ENCODE measurements at places on chromosomes 5 and 9.

DNA sequence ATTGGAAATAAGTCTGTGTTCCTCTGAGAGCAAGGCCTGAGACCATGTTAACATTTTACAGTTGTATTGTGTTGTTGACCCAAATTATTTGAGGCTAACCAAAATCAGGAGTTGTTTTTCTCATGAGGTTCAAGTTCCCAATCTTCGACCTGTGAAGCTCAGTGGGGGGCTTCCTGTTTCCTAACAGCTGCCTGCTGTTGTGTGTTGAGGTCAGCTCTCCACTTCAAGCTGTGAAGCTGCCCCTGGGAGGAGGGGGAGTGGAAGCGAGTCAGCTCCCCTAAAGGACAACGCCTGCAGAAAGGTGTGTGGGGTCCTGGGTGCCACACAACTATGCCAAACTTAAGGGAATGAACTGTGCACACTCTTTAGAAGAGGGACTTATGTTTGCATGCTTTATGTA, 295.5 kb downstream of the IRX1 start:
- no peak for DNase-seq

DNA sequence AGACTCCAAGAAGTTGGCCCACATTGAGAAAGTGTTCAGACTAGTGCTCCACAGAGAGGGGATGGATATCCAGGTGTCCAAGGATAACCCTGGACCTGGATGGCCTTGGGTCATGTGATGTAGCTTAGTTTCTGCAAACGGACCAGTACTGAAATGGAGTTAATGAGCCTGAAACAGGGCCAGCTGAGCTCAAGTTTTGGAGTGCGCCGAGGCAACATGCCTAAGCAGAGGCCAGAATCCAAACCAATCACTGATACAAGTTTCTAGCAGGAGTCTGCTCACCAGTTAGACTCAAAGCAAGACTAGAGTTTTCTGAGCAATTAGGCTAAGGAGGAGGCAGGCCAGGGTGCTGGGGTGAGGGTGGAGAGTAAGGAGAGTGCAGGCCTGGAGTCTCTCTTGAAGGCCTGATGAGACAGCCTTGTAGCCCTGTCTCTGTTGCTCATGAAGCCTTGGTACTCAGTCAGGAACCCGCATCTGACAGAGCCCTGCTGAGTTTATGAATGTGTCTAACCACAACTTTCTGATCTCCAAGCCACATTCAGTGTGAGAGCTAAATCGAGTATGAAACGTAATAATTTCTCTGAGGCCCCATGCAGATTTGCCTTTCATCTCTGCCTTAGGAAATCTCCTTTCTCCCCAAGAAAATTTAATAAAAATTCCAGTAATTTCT, 68.9 kb upstream of the EQTN start:
- DNase-seq, result no peak

DNA sequence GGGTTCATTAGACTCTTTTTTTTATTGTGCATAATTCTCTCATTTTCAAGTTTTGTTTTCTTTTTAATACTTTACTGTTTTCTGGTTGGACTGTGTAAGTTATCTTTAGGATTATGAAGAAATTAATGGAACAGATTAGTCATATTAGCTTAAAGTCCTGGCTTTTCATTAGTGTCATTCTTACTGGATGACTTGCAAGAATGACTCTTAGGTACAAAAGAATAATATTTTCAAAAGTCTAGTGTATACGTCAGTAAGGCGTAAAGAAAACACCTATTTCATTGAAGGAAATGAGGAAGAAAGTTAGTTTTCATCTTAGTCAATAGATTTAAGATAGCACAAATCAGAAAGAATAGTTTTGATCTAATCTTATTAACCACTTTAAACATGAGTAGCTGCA, 20.4 kb downstream of the UHRF2 start:
- no peak for DNase-seq

DNA sequence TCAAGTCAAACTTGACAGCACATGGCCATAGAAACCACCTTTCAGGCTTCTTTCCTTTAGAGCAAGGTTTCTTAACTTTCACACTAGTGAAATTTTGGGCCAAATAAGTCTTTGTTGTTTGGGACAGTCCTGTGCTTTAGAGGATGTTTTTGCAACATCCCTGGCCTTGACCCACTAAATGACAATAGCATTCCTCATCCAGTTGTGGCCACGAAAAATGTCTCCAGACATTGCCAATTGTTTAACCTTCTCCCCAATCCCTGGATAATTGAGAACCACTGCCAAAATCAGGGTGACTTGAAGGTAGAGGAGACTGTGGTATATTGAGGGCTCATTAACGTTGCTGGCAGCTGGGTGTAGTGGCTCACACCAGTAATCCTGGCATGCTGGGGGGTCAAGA, 72.0 kb downstream of the ALDH1A1 start:
- DNase-seq, result no peak

DNA sequence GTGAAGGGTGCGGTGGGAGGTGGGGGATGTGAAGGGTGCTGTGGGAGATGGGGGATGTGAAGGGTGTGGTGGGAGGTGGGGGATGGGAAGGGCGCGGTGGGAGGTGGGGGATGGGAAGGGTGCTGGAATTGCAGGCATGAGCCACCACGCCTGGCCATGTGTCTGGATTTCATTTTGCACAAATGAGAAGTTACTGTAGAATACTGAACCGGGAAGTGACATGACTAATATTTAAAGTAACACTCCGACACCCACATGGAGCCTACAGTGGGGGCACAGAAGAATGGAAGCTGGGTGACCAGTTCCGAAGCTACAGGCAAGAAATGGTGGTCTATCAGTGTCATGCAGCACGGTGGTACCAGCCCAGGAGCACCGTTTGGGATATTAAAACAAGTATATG, 69.9 kb upstream of the SPTLC1 start:
- DNase-seq, result no peak

- DNase-seq, result no peak
Measured at GRCh38 chr5:10700516-10700915, 60.5 kb downstream of the DAP start.

GRCh38 chr5:113902917-113903660, 389.6 kb downstream of the YTHDC2 start:
- no peak for DNase-seq

GRCh38 chr5:53994148-53994547, 316.2 kb downstream of the ARL15 start:
- DNase-seq, result no peak

GRCh38 chr9:127793093-127793708, 7.4 kb downstream of the CDK9 start:
- no peak for DNase-seq

DNA sequence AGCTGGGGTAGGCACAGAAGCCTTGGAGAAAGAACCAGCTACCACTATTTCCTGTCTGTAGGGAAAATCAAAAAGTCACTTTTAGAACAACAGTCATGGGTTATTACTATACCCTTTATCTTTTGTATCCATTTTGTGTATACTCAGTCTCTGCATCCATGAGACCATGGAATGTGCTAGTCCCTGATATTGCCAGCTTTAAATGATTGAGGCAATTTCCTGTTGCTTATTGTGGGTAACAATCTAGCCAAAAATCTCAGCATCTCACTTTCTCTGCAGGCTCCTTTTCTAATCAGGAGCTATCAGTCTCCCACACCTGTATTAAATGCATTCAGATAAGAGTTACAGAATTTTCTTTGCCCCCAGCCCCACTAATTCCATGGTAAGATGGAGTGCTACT, 968 bp upstream of the KDM3B start:
- no peak for DNase-seq
